ENCODE measurements at places on chromosomes 2 and 18.

DNA sequence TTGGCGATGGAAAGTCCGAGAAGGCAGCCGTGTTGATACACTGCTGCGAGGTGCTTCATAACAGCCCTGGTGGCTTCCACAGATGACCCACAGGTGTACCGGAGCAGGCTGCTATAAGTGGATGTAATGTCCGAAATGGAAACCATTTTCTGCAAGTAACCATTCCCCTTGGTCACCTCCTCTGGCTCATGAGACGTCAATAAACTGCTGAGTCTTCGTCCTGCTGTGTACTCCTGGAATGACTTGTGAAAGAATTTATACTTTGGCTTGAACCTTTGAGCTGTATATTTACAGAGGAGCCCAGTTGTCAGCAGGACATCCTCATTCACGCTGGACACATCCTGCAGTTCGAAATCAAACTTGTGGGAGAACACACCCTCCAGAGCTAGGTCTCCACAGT, 14.4 kb downstream of the NLRC4 start:
- DNase-seq, result no peak

DNA sequence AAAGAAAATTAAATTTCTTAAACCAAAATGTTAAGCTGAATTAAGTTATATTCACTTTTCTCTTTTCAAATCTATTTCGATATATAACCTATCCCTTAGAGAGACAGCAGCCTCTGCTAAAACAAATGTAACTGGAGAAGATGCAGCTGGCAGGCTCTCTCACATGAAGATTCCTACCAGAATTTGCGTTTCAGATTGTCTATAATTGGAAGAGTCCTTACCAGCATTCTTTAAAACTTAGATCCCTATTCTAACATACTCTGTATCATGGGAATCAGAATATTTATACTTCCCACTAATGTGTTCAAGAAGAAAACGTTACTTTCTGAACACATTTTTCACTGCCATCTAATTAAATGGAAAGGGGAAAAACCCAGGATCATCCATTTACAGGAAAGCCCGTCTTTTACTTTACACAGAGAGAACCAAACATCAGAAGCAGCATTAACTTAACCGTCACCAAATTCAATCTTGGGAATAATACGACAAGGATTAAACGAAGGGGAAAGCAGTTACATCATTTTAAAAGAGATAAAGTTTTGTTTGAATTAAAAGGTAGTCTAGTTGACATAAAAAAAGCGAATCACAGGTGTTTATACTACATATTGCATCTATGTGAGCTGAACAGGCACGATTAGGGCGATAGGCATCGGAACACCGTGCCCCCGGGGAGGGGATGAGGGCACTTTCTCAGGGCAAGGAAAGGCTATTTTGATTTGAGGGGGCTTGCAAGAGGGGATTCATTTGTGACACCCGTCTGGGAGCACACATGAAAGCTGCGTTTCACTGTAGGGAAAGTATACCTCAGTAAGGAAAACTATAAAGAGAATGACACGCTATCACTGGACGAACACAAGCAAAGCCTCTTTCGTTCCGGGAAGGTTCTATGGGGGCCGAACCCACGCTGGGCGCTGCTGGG, 1.3 kb downstream of the PTPN2 start:
- no peak for DNase-seq

- DNase-seq, result no peak
Observed at GRCh38 chr2:107430596-107431266, 396.0 kb upstream of the RGPD4 start.

DNA sequence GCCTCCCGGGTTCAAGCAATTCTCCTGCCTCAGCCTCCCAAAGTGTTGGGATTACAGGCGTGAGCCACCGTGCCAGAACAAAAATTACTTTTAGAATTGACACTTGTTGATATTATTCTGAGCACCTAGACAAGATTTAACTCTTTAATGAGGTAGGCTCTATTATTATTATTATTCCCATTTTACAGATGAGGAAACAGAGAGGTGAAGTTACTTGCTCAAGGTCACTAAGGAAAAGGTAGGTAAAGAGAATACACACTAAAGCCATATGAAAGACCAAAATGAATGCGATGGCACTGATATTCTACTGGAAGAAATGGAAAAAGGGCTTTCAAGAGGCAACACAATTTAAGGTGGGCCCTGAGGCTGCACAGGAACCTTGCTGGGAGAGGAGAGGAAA, 73.8 kb upstream of the ZFP36L2 start:
- no peak for DNase-seq

DNA sequence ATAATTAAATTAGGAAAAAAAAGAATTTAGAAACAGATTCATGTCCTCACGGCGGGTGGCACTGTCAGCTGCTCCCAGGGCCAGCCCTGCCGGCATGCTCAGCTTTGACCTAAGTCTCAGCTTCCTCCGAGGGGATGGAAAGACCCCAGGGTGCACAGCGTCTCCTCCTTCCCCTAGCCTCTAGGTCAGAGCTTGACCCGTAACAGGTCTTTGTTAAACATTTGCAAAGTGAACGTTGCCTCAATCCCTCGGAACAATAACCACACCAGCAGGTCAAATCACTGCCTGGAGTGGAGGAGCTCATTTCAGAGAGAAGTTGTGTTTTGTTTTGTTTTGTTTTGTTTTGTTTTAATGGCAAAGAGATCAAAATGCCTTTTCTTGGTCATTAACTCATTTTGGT, 171.3 kb downstream of the TMEM18 start:
- no peak for DNase-seq

DNA sequence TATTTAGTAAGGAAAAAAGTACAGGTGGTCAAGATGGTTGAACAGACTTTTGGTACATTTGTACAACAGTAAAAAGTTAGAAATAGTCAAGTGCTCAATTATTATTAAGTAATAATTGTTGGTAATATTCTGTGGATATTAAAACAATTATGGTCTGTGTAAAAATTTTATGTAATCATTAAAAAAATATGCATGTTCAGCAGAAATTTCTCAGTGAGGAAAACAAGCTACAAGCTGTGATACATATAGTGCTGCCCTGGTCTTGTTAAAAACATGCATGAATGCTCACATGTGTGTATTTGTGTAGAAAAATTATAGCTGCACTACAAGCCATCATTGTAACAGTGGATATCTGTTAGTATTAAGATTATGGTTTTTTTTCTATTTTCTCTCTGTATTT, 13.0 kb downstream of the KCNH7 start:
- DNase-seq, result no peak

GRCh38 chr2:81324046-81324445, 1019.5 kb upstream of the LRRTM1 start:
- DNase-seq, result no peak

GRCh38 chr18:53426666-53427184, 797.7 kb downstream of the MBD2 start:
- DNase-seq, result no peak

DNA sequence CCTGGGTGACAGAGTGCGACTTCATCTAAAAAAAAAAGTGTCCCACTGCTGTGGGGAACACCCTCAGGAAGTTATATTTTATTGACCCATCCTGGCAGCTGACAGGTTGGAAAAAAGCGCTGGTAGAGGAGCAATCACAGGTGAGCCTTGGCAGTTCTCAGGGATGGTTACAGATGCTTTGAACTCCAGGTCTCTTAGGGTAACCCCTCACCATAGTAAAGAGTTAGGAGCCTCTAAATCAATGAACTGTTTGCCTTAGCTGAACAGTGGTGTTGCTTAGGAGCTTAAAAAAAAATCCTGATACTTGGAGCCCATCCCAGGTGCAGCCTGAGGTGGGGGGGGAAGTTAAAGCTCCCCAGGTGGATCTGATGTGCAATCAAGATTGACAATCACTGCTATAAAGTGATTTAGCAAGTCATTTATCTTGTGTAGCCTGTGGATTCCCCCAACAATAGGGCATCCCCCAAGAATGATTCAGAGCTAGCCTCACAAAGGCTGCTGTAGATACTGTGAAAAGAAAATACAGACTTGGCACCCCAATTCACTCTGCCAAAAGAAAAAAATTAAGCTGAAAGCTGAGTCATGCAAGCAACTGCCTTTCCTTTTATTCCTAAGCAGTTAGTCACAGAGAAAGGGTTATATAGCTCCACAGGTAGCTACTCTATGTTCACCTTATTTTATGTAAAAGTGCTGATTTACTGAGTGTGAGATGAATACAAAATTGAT, 14.8 kb downstream of the SLC16A14 start:
- DNase-seq, result no peak

DNA sequence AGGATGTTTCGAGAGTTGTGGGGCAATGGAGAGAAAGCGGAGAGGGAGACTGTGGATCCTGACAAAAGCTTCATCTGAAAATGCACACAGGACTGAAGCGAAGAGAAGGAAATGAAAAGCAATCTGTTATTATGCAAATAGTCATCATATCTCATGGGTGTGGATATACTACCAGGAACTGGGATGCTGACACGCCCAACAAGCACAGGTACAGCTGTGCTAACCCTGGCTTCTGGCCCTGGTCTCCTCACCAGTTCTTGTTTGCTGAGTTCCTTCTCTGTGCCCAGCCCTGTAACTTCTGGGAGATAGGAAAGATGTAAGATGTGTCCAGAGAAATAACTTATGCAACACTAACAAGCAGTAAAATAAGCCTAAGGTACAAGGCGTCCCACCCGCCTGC, 358.8 kb downstream of the CMPK2 start:
- DNase-seq, result peak; percentile 24

- no peak for DNase-seq
Observed at GRCh38 chr18:45687621-45688020, 36.4 kb upstream of the SLC14A1 start.

DNA sequence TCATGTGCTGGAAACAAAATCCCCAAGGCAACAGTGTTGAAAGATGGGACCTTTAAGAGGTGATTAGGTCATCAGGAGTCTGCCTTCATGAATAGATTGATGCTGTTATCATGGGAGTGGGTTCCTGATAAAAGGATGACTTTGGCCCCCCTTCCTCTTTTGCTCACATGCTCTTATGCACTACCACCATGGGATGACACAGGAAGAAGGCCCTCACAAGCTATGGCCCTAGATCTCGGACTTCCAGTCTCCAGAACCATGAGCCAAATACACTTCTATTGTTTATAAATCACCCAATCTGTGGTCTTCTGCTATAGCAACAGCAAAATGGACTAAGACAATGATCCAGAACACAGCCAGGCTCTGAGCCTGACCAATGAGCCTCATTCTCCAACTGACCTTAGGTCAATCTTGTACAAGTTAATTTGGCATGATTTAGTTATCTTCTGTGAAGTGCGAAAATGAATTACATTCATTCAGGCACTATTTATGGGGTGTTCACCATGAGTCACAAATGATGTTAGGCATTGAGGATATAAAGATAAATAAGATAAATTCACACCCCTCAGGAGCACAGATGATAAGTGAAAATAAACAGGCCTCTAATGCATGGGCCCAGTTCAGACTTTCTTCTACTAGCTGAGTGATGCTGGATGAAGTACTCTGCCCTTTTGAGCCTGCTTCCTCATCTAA, 37.7 kb upstream of the NT5C1B start:
- no peak for DNase-seq

DNA sequence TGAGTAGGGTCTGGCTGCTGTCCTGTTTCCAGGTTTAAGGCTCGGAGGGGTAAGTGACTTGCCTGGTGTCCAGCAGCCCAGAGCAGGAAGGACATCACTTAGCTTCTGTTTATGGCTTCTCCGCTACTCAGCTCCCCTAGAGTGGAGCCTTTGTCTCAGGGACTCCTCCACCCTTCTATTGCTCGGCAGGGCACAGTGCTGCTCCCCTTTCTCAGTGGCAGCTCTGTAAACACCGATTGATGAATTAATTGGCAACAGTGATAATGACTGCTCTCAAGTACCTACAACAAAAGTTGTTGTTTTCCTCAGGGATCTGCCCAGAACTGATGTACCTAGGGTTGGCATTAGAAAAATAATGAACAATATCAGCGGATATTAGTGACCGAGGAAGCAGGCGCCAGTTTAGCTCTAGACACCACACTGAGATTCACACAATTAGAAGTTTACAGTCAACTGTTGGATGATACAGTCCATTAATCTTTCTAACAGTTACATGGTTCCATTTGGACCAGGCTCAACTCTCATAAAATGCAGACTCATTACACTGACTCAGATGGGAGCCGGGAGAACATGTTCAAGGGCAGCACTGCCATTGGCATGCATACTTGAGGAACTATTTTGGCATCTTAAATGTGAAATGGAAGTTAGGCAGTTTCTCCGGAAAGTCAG, 265.7 kb downstream of the MTX2 start:
- DNase-seq, result no peak

DNA sequence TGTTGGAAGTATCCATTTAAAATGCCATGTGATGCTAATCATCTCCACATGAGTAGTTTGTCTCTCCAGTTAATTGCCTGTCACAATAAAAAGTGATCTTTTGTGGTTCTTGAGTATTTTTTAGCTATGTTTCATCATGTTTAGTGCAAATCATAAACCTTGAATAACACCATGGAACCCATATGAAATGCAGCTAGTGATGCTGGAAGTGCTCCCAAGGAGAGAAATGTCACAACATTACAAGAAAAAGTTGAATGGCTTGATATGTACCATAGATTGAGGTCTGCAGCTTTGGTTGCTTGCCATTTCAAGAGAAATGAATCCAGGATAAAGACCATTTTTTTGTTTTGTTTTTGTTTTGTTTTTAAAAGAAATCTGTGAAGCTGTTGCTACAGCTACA, 14.3 kb downstream of the PTPN4 start:
- DNase-seq, result no peak

DNA sequence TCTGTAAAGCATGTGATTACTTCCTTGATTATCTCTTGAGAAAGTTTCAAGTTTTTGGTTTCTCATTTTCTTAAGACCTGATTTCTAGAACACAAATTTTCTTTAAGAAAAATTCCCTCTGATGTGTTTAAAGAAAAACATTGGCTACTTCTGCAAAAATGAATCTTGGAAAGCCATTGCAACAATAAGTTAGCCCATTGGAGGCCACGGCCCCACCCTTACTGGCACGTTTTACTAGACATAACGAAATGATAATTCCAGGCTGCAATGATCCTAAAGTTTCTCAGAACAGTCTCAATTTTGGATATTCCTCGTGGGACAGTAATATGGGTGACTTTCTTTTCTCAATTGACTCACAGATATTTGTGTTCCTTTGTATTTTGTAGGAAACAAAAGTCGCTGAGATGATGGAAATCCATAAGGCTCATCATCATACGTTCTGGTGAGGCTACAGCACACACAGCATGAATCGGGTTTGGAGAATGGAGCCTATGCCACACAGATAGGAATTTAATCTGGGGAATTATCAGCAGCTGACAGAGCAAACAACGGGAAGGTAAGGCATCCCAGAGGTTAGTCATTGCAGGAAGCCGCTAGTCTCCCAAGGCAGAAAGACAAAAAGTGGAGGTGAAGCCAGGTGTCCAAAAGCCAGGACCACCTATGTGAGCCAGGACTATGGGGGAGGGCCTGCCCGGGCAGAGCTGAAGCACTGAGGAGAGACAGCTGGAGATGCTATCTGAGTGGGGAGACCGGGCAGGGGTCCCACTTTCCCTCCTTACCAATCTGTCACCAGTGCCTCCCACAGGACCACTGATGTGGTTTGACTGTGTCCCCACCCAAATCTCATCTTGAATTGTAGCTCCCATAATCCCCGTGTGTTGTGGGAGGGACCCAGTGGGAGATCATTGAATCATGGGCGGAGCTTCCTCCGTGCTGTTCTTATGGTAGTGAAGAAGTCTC, 35.9 kb downstream of the SOWAHC start:
- no peak for DNase-seq

Data from colonic mucosa (tissue), 4 donors.